NCI-H1694 (cell line): ENCODE measurements at places on chromosomes 7 and 10.

DNA sequence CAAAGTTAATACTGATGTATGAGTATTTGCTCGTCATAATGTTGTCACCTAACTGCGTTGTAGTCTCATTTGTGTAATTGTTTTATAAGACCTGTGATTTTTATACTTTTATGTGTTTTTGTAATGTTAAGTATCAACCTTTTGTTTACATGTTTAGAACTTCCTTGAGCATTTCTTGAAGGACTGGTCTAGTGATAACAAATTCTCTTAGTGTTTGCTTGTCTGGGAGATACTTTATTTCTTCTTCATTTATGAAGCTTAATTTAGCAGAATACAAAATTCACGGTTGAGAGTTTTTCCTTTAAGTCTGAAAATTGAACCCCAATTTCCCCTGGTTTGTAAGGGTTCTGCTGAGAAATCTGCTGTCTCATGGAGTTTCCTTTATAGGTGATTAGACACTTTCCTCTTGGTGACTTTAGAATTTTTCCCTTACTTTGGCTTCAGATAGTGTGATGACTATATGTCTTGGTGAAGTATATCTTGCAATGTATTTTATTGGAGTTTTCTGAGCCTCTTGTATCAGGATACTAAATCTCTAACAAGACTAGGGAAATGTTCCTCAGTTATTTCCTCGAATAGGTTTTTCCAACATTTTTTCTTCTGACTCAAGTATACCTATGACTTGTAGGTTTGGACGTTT lies 154.9 kb downstream of the WDR11 start:
- no peak for DNase-seq

DNA sequence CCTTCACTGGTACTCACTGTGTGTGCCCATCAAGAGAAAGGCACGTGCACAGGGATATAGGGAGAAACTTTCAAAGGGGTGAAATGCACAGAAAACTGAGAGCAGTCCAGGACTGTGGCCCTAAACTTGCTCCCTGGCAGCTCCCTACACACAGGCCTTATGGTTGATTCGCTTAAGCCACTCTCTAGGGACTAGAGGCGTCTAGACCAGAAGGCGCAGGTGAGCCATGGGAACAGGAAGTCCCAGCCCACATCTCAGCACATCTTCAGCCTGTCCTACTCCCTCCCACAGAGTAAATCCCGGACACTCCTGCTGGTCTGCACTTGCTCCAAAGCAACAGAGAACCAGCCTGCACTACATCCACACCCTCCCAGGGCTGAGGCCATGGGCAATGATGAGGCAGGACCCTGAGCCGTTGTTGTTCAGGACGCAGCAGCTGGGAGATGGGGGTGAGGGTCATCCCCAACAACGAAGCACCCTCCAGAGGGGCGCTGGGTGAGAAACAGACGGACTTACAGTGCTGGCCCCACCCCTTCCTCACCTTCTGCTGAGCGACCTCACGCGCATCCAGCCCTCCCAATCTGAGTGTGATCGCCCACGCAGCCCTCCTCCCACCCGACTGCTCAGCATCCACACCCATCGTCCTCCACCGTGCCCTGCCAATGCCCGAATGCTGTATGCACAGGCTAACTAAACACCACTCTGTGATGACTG lies 109.3 kb downstream of the TNS3 start:
- no peak for DNase-seq

DNA sequence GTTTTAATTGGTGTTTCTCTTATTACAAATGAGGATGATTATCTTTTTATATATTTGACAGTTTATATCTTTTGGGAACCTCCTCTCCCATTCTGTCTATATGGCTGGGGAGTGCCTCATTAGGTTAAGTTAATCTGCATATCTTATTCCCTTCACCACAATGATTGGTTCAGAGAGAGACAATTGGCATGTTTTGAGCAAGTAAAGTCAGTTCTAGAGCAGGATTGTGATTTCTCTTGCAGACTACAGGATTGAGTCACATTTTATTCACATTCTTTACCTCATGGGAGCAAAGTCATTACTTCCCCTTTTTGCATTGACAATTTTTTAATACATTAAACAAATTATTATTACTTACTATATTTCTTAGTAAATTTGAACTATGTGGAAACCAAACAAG lies 345.6 kb downstream of the MDFIC start:
- DNase-seq: no peak

DNA sequence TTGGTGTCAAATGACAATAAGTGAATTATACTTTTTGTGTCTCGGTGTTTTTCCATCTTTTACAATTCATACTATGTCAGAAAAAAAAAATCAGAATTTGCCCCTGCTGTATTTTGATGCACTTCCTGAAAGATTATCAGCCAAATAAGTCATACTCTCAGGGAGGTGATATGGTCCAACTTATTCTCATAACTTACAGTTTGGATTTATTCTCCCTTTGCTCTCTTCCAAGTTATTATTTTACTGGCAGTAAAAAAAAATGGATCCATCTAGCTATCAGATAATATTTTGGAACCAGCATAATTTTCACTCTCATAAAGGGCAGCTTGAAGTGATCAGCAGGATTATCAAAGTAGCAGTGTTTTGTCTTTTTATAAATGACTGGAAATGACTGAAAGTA lies 337.1 kb downstream of the BMPER start:
- no peak for DNase-seq

DNA sequence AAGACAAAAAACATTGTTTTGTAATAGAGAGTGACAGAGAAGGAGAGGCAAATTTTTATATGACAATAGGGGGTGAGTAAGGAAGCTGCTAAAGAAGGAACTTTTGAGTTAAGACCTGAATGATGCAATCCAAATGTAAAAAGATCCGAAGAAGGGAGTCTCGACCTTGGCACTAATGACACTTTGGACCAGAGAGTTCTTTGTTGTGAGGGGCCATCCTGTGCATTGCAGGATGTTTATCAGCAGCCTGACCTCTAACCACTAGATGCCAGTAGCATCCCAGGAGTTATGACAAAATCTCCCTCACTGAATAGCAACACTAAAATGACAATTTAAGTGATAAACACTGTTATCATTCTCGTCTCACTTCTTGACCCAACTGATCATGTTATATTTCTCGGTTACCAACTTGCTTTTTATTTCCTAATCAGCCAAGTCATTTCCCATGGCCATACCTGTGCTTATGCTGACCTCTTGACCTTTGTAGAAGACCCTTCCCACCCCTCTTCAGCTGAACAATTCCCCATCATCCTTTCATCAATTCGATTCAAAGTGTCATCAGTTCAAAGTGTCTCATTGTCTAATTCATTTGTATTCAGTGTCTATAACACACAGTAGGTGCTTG lies 30.0 kb downstream of the DGKI start:
- no peak for DNase-seq
